ENCODE measurements at places on chromosomes 7 and 10. TPM values are rescaled to one million over a fixed set of nuclear protein-coding genes. Genes with fewer than 3 reads are reported as not detected.

Gene SPOCK2
- 0.44 TPM for total RNA-seq

Gene TBRG4
- 118 TPM for total RNA-seq

Gene GPR15LG
- not detected for total RNA-seq

Gene FAM221A
- total RNA-seq, result 1.1 TPM

Gene TMEM130
- 0.72 TPM for total RNA-seq

Gene CYP17A1
- not detected for total RNA-seq

Gene TEX36
- total RNA-seq, result not detected

Gene GIMAP1
- not detected for total RNA-seq

Gene DNAJC30
- 2.6 TPM for total RNA-seq

Gene TFPI2
- 1,118 TPM for total RNA-seq

Gene TCF7L2
- 13.8 TPM for total RNA-seq

Gene COL26A1
- total RNA-seq, result not detected

Gene GPR85
- total RNA-seq, result 1.0 TPM

Gene MYO3A
- total RNA-seq, result not detected

Gene NUTM2D
- total RNA-seq, result 1.5 TPM

Gene C10orf105
- total RNA-seq, result under 0.01 TPM

Gene CRYGN
- total RNA-seq, result not detected

Gene MYOZ1
- not detected for total RNA-seq

Gene FOXK1
- 39.8 TPM for total RNA-seq

Gene ADIRF
- total RNA-seq, result 1.0 TPM

Gene PALD1
- under 0.01 TPM for total RNA-seq

Gene SH2B2
- total RNA-seq, result 2.0 TPM

Gene MCM10
- total RNA-seq, result 21.8 TPM

Gene POP7
- 19.5 TPM for total RNA-seq

Gene PRSS37
- total RNA-seq, result not detected

Gene MBL2
- total RNA-seq, result not detected

Gene AKR1C3
- 4.4 TPM for total RNA-seq

Gene EBF3
- not detected for total RNA-seq

Gene MYH16
- 0.43 TPM for total RNA-seq

Gene GIMAP5
- total RNA-seq, result 0.14 TPM

Gene SLC26A3
- not detected for total RNA-seq

Gene GPR26
- not detected for total RNA-seq

Measured in placental pericyte (primary cell).